Body of pancreas (tissue), 4 donors: ENCODE measurements at places on chromosomes 1 and 21. TPM values are rescaled to one million over a fixed set of nuclear protein-coding genes. Genes with fewer than 3 reads are reported as not detected.
A peak's percentile ranks its signal among the peaks of the same experiment; 100 is the strongest.

GRCh38 chr1:92749024-92749634, 35.8 kb downstream of the EVI5 start:
- H3K27me3 ChIP-seq = no peaks in the 10 kb centered on the region
- no peaks in the 10 kb centered on the region for H3K36me3 ChIP-seq
- peak; percentile 67 for DNase-seq
- no peak overlapping the region for H3K4me3 ChIP-seq
- H3K27ac ChIP-seq = no peak overlapping the region

The CYP4B1 gene
- total RNA-seq = 30.0 TPM

DNA sequence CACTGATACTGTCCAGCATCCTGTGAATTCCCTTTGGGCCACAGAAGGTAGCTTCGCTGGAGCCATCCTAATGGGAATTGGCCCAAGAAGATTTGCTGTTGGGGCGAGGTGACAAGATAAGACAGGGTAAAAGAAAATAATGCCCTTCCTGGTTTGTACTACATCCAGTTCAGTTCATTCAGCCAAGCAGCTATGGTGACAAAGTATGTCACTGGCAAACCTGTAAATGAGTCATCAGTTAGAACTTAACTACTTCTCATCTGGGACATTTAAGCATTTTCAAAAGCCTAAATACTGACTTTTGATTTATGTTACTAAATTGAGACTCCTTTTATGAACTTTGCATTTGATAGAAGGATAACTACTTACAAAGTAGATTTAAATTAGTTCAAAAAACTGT, 54.2 kb downstream of the WDR64 start:
- H3K4me1 ChIP-seq = no peaks in the 10 kb centered on the region
- no peak overlapping the region for H3K4me3 ChIP-seq
- DNase-seq = no peak
- no peaks in the 10 kb centered on the region for H3K27me3 ChIP-seq

- no peak overlapping the region for H3K27ac ChIP-seq
- no peaks in the 10 kb centered on the region for H3K27me3 ChIP-seq
- H3K36me3 ChIP-seq = no peaks in the 10 kb centered on the region
- no peak for DNase-seq
- no peaks in the 10 kb centered on the region for H3K4me1 ChIP-seq
Measured at GRCh38 chr1:41689558-41689981, 205.1 kb upstream of the EDN2 start.

- no peak overlapping the region for H3K27ac ChIP-seq
- no peaks in the 10 kb centered on the region for H3K36me3 ChIP-seq
- no peaks in the 10 kb centered on the region for H3K27me3 ChIP-seq
- DNase-seq = no peak
- H3K4me1 ChIP-seq = no peaks in the 10 kb centered on the region
Measured at GRCh38 chr1:211487672-211488208, 4.2 kb downstream of the RD3 start.

The IGSF8 gene
- 18.4 TPM for total RNA-seq

DNA sequence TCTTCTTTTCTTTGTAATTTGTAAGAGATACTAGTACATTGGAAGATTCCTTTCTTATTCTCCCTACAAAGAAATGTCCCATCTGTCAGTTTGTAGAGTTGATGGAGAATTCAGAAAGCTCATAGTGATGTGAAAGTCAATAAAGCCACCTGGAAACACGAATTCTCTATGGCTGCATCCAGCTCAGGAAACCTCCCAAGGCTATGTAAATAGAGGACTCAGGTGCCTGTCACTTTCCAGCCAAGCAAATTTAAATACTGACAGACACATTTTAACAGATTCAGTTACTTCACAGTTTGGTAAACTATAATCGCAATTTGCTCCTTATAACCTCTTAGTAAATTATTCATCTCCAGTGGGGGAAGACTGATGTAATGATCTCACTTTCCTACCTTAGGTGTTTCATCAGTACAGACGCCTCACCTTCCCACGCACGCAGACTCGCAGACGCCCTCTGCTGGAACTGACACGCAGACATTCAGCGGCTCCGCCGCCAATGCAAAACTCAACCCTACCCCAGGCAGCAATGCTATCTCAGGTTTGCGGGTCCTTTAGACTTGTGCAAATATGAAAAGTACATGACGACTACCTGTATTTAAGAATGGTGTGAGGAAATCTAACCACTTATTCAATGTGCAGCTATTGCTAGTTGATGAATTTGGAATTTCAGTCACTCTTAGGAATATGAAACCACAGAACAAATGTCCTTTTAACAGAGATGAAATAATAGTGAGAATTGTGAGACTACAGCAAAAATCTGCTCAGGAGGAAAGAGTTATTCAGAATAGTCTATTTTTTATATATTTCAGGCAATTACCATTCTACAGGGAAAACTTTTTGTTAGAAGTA, 60.6 kb downstream of the PTPRC start:
- H3K36me3 ChIP-seq = no peaks in the 10 kb centered on the region
- DNase-seq = peak; percentile 69
- H3K27me3 ChIP-seq = no peaks in the 10 kb centered on the region
- peaks cover 9% of the 10 kb centered on the region for H3K4me1 ChIP-seq

- no peaks in the 10 kb centered on the region for H3K27me3 ChIP-seq
- DNase-seq = no peak
- H3K36me3 ChIP-seq = no peaks in the 10 kb centered on the region
- H3K4me3 ChIP-seq = no peak overlapping the region
- no peaks in the 10 kb centered on the region for H3K4me1 ChIP-seq
Measured at GRCh38 chr1:12669529-12670068, 25.7 kb downstream of the AADACL4 start.

The NOS1AP gene
- 3.1 TPM for total RNA-seq

- H3K4me3 ChIP-seq = no peak overlapping the region
- peaks cover 8% of the 10 kb centered on the region for H3K4me1 ChIP-seq
- no peak overlapping the region for H3K27ac ChIP-seq
- DNase-seq = no peak
- no peaks in the 10 kb centered on the region for H3K27me3 ChIP-seq
Measured at GRCh38 chr21:35083246-35083645, 34.1 kb upstream of the RUNX1 start.

- H3K36me3 ChIP-seq = no peaks in the 10 kb centered on the region
- peaks cover 19% of the 10 kb centered on the region for H3K4me1 ChIP-seq
- peak overlapping the region; percentile 47 for H3K27ac ChIP-seq
- H3K4me3 ChIP-seq = no peak overlapping the region
- H3K27me3 ChIP-seq = no peaks in the 10 kb centered on the region
Measured at GRCh38 chr1:18513995-18514394, 33.3 kb downstream of the KLHDC7A start.

DNA sequence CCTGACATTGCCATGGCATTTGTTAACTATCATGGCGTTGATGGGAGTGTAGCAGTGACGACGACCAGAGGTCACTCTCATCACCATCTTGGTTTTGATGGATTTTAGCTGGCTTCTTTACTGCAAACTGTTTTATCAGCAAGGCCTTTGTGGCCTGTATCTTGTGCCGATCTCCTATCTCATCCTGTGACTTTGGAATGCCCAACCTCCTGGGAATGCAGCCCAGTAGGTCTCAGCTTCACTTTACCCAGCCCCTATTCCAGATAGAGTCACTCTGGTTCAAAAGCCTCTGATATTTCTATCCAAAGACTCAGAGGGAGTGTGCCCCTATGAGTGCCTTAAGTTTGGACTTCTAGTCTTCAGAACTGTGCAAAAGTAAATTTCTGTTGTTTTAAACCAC, 130.1 kb downstream of the ADAMTS1 start:
- no peak overlapping the region for H3K27ac ChIP-seq
- H3K27me3 ChIP-seq = no peaks in the 10 kb centered on the region
- H3K36me3 ChIP-seq = no peaks in the 10 kb centered on the region
- no peaks in the 10 kb centered on the region for H3K4me1 ChIP-seq
- H3K4me3 ChIP-seq = no peak overlapping the region
- DNase-seq = no peak

The CD1E gene
- total RNA-seq = 0.78 TPM

GRCh38 chr1:30146448-30146847, 576.9 kb downstream of the MATN1 start:
- H3K27ac ChIP-seq = no peak overlapping the region
- no peaks in the 10 kb centered on the region for H3K4me1 ChIP-seq
- no peak overlapping the region for H3K4me3 ChIP-seq
- no peaks in the 10 kb centered on the region for H3K27me3 ChIP-seq
- no peak for DNase-seq

The TMEM269 gene
- not detected for total RNA-seq

The GJA9 gene
- total RNA-seq = not detected

DNA sequence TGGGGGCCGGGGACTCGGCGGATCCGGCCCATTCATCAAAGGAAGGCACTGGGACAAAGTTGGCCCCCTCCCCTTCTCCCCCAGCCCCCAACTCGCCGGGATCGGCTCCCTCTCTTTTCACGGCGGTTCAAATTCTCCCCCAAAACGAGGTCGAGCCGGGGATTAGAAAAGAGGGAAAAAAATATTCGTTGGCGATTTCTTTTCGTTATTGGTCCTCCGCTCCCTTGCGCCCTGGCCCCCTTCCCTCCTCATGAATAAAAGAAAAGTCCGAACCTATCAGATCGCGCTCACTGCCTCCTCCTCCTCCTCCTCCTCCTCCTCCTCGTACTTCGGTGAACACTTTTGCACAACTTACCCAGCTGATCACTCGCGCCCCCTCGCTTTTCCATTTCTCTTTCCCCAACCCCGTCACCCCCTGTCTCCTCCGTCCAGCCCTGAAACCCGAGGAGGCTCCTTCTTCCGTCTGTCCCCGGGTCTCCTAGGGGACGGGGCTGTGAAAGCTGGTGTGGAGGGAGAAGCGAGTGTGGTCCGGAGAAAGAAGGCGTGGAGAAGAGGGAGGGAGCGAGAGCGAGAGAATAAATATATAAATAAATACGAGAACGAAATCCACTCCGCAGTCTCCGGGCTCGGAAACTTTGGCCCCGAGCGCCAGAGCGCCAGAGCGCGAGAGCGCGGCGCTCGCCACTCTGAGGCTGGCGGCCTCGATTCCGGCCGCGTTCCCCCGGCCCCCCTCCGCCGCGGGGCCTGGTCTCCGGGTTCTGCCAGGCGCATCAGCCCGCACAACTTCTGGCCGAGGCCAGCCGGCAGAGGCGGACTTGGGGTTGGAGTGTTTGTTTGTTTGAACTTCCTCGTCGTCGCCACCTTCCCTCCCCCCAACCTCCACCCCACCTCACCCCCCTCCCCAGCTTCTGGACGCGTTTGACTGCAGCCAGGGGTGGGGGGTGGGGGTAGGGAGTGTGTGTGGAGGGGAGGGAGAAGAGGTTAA, at the start of gene PAX7:
Gene PAX7 (plus strand): TSS at position 336 of the 985 bp plus-strand sequence. CDS start 758 bp downstream, outside the sequence.
- H3K27me3 ChIP-seq = no peaks in the 10 kb centered on the region
- DNase-seq = no peak
- no peak within 1 kb of the TSS for H3K4me3 ChIP-seq
- no peaks in the 10 kb centered on the region for H3K36me3 ChIP-seq
- peaks cover 13% of the 10 kb centered on the region for H3K4me1 ChIP-seq

- no peaks in the 10 kb centered on the region for H3K4me1 ChIP-seq
- H3K4me3 ChIP-seq = no peak overlapping the region
Measured at GRCh38 chr1:203511930-203512329, 18.0 kb downstream of the OPTC start.

- no peak for DNase-seq
- H3K4me1 ChIP-seq = no peaks in the 10 kb centered on the region
Measured at GRCh38 chr1:118751166-118751565, 237.0 kb downstream of the TBX15 start.

GRCh38 chr1:7149080-7149838, 364.0 kb downstream of the CAMTA1 start:
- H3K27me3 ChIP-seq = no peaks in the 10 kb centered on the region
- peak; percentile 42 for DNase-seq
- no peak overlapping the region for H3K4me3 ChIP-seq
- H3K36me3 ChIP-seq = no peaks in the 10 kb centered on the region

- peaks cover 42% of the 10 kb centered on the region for H3K4me1 ChIP-seq
- H3K36me3 ChIP-seq = peaks cover 1% of the 10 kb centered on the region
- no peak overlapping the region for H3K27ac ChIP-seq
- DNase-seq = peak; percentile 59
- H3K4me3 ChIP-seq = no peak overlapping the region
Measured at GRCh38 chr1:225977937-225978748, 21.0 kb downstream of the SDE2 start.
